Small intestine (tissue), 16 donors: ENCODE measurements at places on chromosomes 3 and 15.
A peak's percentile ranks its signal among the peaks of the same experiment; 100 is the strongest.

- no peak for DNase-seq
These were observed 7.6 kb downstream of the VHL start for GRCh38 chr3:10149226-10149625.

DNA sequence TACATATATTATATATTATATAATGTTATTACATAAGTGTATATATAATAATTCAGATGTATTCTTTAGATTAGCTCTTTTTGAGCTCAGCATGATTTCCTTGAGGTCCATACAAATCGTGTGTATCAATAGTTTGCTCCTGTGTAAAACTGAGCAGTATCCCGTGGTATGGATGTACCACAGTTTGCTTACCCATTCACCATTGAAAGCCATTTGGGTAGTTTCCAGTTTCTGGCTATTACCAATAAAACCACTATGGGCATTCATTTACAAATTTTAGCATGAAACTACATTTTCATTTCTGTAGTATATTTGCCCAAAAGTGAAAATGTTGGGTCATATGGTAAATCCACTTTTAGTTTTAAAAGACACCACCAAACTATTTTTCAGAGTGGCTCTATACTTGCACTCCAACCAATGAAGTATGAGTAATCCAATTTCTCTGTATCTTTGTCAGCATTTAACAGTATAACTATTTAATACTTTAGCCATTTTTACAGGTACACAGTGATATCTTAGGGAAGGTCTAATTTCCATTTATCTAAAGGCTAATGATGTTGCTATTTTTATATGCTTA, 1361.4 kb upstream of the GBE1 start:
- DNase-seq = no peak

DNA sequence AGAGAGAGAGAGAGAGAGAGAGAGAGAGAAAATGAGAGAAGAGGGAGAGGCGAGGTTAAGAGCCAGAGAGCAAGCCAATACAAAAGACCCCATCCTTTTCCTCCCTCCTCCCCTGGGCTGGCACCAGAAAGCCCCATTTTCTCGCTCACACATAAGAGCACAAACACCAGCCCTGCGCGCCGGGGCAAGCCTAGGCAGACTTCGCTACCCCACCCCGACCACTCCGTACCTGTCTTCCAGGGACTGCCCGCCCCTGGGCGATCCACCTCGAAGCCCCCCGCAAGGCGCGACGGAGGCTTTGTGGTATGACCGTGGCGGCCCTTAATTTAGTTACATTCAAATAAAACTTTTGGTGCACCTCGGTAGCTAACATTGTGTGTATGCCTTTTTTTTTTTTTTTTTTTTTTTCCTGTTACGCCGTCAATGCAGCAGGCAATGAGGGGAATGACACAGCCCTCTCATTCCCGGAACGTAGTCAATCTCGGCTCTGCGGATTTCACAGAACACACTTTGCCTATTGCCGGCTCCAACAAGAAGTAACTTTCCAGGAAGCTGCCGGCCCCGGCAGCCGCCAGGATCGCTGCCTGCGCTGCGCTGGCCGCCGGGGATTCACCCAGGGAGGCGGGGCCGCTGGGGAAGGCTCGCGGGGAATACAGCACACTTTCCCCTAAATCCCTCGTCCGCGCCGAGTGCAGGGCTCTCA, 7.7 kb downstream of the BCL6 start:
- peak; percentile 63 for DNase-seq

DNA sequence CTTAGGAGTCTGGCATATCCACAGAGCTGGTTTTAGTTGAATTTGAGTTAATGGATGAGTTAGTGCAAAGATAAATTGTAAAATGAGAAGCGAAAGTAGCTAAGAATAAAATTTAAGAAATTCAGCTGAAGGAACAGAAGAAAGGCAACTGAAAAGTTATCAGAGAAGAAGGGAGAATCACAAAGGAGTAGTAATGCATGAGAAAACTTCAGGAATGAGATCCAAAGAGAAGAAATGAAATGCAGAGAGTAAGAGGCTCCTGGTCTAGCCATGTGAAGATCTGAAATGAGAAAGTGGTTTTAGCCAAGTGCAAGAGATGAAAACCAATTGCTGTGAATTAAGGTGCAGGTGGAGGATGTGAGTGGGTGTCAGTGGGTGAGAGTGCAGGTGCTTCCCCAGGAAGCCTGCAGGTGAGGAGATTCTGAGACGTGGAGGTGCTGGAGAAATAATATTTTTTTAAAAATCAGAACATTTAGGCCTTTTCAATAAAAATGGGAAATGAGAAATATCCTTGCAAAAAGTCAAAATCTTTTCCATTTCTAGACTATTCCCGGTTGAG, 18.5 kb downstream of the KBTBD8 start:
- DNase-seq = no peak

- no peak for DNase-seq
These were observed 19.2 kb downstream of the CPA3 start for GRCh38 chr3:148884261-148884660.

DNA sequence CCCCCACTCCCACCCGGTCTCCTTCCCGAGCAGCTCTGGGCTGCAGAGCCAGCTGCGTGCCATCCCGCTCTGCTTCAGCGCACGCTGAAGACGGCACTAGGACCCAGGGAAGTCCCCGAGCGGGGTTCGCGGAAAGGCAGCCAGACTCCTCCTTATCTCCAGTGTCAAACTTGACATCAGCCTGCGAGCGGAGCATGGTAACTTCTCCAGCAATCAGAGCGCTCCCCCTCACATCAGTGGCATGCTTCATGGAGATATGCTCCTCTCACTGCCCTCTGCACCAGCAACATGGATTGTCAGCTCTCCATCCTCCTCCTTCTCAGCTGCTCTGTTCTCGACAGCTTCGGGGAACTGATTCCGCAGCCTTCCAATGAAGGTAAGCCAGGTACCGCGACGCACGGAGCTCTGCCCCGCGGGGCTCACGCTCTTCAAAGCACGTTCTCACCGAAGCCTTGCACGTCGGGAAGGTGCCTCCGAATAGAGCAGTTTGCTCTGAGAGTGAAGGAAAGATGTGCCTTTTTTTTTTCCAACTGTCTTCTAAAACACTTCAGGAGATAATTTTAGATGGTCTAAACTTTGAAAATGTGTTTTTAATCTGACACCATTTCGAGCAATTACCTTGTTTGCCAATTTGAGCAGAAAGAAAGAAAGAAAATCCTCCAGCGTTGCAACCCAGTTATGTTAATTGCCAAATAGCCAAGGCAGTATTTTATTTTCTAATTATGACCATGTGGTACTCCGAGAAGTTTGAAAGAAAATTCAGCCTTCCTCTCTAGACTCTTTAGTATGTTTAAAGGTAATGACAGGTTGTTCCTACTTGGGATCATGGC, at the start of gene EPHA3:
Gene EPHA3, plus strand, starts transcription at position 161 of the 830 bp plus-strand sequence. Its CDS starts 128 bp downstream, at position 289.
- DNase-seq = peak; percentile 30

- peak; percentile 60 for DNase-seq
These were observed 23.0 kb downstream of the CMTM7 start for GRCh38 chr3:32414522-32415202.
